ENCODE measurements at places on chromosomes 1 and 21.

DNA sequence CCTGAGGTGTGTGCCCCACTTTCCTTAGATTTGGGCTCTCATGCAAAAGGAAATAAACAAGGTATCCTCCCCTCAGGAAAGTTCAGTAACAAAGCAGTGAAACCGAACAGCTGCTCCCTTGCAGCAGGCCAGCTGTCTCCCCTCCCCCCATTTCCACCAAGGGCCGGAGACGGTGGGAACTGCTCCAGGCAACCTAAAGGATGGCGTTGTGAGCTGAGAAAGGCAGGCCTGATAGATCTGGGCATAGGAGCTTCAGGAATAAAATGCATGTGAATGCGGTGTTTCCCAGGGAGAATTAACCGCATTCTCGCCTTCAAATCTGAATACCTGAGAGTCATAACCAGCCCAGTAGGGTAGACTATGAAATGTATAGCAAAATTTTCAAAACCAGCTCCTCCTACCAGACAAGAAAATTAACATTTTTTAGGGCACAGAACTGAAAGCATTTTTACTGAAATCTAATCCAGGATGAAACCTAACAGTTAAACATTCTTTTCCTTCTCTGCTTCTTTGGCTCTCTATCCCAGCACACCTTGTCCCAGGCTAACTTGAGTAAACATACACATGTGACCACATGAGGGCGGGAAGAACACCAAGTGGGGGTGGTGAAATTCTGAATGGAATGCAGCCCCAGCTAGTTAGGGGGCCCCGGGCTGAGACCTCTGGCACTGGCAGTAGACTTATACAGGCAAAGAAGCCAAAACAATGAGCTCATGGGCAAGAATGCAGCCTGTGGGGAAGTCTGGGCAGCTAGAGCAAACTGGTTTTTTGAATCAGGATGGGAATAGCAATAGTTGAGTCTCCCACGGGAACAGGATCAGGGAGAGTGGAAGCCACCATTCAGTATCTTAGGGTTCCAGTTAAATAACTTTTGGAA lies 11.5 kb downstream of the MCL1 start:
- DNase-seq = peak; percentile 94

- DNase-seq = no peak
Observed at GRCh38 chr1:179917601-179918429, 35.7 kb downstream of the TOR1AIP1 start.

DNA sequence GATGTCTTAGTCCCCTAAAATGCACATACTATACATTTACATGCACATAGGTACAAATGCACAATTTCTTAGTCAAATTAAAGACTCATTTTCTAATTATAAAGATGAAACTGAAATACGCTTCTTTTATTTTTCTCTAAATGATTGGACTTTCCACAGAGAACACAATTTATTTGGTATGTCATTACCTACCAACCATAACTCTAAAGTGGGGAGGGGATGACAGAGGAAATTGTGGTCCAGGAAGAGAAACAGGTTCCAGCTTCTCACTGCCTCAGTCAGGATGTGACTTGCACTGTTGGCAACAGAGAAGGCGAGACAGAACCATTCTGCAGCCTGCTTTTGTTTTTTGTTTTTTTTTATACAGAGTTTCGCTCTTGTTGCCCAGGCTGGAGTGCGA lies 1189.2 kb downstream of the PLA2G4A start:
- no peak for DNase-seq

DNA sequence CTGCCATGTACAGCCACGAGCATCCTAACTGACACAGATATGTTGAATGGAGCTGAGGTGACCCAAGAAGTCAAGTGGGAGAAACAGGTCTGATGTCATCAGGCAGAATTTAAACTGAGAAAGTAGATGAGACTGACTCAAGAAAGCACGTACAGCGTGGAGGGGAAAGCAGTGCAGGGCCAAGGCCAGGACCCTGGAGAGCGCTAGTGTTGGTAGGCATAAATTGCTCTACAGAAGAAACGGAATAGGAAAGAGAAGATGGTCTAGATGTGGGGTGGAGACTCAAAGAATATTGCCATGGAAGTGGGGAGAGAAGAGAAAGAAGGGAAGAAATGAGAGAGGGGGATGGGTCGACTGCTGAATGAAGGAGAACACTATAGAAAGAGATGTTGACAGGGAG lies 45.3 kb upstream of the GJB5 start:
- DNase-seq = no peak

GRCh38 chr1:32127409-32128198 lies 19.7 kb downstream of the KPNA6 start:
- no peak for DNase-seq

DNA sequence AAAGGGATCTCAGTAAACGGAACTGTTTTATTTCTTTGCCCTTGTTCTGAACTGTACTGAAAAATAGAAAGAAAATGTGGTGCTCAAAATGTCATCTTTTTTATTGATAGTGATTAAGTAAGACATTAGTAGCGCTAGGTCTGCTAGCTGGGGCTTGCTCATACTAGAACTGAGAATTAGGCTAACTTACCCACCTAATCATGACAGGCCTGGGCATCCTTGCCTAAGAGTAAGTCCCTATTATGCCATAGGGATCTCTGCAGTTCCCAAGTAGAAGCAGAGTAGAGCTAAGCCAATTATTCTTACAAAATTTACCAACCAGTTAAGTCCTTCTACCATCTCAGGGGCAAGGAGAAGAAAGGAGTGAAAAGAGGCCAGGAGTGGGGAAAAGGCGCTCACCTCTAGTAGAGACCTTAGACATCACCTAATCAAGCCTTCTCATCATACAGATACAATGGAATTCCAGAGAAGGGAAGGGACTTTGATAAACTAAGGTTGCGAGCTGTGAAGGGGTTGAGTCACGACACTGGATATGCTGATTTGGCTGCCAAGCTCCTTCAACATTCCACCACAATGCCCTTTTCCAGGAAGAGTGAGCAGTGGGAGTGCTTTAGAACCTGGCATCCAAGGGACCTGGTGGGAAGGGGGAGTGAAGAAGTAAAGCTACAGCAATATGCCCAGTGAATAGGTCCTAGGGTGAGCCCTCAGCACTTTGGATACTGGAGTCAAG lies 27.7 kb upstream of the RPTN start:
- DNase-seq = no peak

GRCh38 chr1:18778437-18778836 lies 81.0 kb downstream of the TAS1R2 start:
- no peak for DNase-seq

GRCh38 chr1:209354111-209354839 lies 229.2 kb upstream of the CAMK1G start:
- peak; percentile 94 for DNase-seq

DNA sequence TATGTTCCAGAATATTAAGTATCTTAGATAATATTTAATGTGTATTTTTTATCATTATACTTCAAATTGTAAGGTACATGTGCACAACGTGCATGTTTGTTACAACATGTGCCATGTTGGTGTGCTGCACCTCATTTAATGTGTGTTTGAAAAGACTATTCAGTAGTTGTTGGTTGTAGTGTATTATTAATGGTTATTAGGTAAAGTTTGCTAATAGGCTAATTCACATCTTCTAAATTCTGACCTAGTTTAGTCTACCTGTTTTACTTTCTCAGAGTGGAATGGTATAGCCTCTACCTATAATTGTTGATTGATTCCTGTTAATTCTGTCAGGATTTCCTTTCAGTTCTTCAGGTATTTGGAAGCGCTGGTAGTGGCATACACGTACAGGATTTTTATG lies 153.0 kb downstream of the NCAM2 start:
- no peak for DNase-seq

- no peak for DNase-seq
Observed at GRCh38 chr1:29358183-29358582, 121.9 kb downstream of the PTPRU start.

DNA sequence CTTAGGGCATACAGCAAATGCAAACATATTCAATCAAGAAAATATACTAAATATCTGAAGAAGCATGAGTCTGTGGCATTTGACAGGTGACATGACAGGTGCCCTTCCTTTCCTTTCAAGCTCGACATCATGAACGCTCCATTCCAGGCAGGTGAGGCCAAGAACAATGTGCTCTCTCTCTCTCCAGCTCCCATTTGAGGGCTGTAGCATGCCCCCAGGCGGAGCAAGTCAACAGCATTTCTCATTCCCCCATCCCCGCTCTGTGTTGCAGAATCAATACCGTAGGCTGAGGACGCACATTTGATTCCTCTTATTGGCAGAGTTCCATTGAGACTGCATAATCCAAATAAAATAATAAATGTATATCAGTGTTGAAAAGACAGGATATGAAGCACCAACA lies 24.6 kb upstream of the PLPPR4 start:
- no peak for DNase-seq

DNA sequence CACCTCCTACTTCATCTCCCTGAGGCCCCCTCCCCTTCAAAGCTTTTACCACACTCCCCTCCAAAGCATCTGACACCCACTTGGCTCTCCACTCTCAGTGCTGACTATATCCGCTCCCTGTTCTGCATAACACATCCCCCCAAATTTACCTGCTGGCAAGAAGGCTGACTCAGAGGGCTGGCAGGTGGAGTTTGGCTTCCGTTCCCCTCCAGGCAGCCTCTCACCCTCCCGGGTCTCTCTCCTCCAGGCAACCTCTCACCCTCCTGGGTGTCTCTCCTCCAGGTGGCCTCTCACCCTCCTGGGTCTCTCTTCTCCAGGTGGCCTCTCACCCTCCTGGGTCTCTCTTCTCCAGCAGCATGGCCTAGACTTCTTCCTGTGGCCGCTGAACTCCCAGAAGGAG lies 562.1 kb downstream of the NPHP4 start:
- no peak for DNase-seq

GRCh38 chr1:156064615-156065014 lies 3.7 kb downstream of the RAB25 start:
- DNase-seq = no peak

- DNase-seq = peak; percentile 44
Observed at GRCh38 chr1:203127666-203128430, at the start of gene ADORA1. Gene ADORA1 (plus strand): TSS chr1:203127726. CDS start chr1:203128842, 1,116 bp downstream.

DNA sequence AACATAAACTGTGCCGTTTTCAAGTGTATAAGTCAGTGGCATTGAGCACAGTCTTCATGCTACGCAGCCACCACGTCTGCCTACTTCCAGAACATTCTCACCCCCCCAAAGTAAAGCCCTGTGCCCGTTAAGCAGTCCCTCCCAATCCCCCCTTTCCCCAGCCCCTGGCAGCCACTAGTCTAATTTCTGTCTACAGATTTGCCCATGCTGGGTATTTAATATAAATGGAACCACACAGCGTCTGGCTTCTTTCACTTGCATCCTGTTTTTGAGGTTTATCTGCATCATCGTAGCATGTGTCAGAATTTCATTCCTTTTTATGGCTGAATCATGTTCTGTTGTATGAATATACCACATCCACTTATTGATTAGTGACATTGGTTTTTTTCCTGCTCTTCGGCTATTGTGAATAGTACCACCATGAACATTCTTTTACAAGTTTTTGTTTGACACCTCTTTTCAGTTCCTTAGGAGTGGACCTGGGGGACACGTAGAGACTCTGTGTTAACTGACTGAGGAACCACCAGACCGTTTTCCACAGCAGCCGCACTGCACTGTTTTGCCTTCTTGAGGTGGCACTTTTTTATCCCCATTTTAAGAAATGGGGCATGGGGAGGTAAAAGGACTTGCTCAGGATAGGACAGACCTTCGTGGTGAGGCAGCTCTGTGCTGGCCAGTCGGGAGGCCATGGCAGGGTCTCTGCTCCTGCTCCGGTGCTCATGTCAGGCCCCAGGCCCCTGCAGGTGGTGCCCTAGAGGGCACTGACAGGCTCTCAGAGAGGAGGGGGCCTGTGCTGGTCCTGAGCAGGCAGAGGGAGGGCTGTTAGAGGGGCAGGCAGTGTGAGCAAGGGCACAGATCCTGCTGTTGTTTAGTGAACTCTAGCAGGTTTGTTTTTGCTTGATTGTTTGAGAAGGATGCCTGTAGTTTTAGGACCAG lies 123.8 kb downstream of the PCBP3 start:
- DNase-seq = peak; percentile 69

- peak; percentile 65 for DNase-seq
Observed at GRCh38 chr1:206911064-206911663, 10.6 kb downstream of the FCMR start.

DNA sequence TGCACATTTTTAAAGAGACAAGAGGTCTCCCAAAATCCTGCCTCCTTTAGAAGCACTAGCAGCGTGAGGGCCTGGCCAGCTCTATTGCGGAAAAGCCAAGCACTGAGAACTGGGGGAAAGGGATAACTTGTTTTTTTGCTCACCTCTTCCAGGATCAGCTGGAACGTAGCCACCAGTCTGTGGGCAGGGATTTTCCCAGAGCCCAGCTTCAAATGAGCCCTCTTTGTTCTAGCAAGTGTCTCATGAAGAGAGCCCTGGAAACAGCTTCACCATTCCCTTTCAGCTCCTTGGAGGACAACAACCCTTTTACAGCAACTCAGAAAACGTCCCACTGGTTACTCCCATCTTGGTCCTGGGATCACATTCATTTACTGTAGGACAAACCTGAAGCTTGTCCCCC lies 195.4 kb downstream of the LMX1A start:
- DNase-seq = no peak

GRCh38 chr1:38740487-38740886 lies 119.1 kb downstream of the RRAGC start:
- DNase-seq = no peak

GRCh38 chr1:205046870-205047269 lies 3.9 kb downstream of the CNTN2 start:
- no peak for DNase-seq

DNA sequence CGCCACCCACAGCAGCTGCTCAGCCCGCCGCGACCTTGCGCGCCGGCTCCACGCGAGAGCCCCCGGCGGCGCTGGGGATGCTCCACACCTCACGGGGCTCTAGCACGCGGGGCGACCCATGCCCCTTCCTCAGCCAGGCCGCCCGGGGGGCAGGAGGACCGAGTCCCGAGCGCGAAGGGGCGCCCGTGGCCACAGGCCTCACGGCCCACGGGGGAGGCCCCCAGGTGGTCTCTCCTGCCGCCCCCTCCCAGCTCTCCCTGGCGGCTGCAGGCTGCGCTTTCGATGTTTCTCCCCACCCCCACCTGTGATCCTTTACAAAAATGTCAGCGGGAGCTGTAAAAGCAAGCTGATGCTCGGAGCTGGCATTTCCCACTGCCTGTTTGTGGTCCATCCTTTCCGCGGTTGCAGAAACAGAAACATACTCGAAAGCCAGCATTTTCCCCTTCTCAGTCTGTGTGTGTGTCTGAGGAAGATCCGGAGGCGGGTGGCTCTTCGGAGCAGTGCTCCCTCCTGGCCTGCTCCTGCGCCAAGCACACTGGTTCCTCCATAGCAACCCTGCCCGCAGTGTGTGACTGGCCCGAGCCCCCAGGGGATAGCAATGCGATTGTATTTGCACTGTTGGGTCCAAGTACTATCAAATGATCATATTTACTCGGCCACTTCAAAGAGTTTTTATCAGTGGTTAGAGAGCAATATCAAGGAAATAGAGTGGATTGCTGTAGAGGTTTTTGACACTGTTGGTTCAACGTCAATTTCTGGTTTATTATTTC lies 2.1 kb downstream of the KIF26B start:
- DNase-seq = peak; percentile 36

DNA sequence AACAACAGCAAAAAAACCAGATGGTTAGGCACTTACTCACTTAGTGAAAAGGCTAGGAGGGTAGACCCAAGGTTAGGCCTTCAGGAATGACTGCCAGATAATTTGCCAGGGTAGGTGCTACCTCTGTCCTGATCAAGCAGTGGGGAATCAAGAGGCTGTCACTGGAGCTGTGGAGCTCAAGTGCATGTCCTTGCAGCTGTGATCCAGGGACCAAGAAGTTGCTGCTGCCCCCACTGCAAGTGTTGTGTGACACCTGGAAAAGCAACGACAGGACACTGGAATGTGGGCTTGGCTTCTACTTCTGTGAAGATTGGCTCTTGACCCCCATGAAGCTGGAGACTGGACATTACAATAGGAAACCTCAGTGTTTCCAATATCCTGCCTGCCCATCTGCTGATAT lies 72.1 kb downstream of the PEX14 start:
- DNase-seq = no peak
